ENCODE measurements at places on chromosomes 13 and 19.

DNA sequence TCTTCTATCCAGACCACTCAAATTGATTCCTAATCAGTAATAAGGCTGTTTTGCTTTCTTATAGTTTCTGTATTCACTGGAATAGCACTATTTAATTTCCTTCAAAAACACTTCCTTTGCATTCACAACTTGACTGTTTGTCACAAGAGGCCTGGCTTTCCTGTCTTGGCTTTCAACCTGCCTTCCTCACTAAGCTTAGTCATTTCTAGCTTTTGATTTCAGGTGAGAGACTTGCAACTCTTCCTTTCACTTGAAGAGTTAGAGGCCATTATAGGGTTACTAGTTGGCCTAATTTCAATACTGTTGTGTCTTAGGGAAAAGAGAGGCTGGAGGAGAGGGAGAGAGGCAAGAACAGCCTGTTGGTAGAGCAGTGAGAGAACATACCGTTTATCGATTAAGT lies 47.0 kb downstream of the SACS start:
- no peak for DNase-seq

DNA sequence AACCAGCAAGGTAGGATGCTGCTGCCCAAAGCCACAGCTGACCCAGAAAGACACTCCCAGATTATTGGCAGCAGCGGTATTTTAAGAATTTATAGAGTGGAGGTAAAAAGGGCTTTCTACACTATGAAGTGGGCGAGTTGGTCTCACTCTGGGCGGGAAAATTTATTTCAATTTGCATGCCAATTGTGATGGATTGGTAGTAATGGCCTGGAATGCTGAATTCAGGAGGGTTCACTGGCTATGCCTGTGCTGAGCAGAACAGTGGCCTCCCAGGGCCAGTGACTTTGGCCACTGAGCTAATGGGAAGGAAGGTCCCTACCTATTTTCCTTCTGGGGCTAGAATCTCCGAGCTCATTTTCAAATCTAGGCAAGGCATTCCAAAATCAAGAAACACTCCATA lies 243.5 kb downstream of the TSHZ3 start:
- no peak for DNase-seq

DNA sequence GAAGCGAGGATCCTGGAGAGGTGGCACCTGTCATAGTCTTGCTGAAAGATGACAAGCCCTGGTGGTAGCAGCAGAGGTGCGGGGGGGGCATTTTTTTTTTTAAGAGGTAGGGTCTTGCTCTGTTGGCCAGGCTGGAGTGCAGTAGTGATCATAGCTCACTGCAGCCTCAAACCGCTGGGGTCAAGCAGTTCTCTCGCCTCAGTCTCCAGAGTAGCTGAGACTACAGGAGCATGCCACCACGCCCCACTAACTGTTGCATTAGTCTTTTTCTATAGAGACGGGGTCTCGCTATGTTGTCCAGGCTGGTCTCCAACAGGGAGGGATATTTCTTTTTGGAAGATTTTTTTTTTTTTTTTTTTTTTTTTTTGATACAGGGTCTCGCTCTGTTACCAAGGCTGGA lies 3.3 kb downstream of the BAX start:
- no peak for DNase-seq

GRCh38 chr13:98033277-98034247 lies 80.1 kb downstream of the IPO5 start:
- DNase-seq = no peak

DNA sequence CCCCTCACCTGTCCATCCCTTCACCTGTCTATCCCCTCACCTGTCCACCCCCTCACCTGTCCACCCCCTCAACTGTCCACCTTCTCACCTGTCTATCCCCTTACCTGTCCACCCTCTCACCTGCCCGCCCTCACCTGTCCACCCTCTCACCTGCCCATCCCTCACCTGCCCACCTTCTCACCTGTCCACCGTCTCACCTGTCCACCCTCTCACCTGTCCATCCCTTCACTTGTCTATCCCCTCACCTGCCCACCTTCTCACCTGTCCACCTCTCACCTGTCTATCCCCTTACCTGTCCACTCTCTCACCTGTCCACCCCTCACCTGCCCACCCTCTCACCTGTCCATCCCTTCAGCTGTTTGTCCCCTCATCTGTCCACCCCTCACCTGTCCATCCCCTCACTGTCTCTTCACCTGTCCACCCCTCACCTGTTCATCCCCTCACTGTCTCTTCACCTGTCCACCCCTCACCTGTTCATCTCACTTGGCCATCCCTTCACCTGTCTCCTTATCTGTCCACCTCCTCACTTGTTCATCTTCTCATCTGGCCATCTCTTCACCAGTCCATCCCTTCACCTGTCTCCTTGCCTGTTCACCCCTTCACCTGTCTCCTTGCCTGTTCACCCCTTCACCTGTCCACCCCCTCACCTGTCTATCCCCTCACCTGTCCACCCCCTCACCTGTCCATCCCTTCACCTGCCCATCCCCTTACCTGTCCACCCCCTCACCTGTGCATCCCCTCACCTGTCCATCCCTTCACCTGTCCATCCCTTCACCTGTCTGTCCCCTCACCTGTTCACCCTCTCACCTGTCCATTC lies 12.7 kb upstream of the KANK2 start:
- DNase-seq = no peak

DNA sequence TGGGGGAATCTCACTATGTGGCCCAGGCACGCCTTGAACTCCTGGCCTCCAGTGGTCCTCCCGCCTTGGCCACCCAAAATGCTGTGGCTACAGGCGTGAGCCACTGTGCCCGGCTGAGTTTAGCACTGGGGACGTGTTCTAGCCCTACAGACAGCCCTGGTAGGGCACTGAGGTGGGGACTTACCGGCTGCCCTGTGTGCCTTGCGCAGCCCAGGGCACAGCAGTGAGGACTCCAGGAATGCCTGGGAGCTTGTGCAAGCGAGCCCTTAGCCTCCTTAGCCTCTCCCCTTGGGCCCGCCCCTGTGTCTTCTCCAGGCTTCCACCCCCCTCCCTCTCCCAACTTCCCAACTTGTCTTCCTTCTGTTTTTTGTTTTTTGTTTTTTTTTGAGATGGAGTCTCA lies 21.0 kb downstream of the CCNE1 start:
- DNase-seq = no peak

DNA sequence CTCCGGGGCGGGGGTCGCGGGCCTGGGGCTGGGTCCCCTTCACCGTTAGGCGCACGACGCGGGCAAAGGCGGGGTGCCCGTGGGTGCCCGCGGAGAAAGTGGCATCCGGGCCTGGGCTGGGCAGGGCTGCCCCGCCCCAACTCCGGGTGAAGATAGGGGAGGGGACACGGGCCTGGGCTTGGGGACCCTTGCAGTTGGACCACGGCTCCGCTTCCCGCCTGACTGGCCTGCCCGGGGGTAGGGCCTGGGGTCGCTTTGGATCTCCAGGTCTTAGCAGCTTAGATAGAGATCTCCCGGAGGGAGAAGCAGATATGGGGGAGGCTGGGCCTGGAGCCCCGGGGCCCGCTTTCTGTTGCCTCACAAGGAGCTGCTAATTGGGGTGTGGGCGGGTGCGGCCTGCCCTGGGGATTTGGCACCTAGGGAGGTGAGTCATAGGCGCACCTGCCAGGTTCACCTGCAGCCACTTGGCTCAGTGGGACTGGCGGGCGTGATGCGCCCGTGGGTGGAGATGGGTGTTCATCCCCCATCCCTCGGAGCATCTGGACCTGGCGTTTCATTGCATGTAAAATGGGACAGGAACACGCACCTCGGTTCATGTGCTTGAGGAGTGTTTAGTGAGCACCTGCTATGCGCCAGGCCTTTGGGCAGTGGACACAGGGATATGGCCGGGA lies 585 bp downstream of the MAP1S start:
- no peak for DNase-seq

GRCh38 chr13:70769817-70770216 lies 661.6 kb upstream of the KLHL1 start:
- no peak for DNase-seq

DNA sequence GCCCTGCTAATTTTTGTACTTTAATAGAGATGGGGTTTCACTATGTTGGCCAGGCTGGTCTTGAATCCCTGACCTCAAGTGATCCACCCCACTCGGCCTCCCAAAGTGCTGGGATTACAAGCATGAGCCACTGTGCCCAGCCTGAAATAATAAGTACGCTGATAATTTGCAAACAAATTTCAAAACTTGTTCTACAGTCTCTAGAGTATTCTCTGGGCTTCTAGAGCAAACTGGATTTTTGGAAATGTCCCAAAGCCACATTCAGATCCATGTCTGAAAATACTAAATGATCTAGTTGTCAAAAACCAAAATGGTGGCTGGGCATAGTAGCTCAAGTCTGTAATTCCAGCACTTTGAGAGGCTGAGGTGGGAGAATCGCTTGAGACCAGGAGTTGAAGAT lies 39.9 kb upstream of the PSPC1 start:
- no peak for DNase-seq

DNA sequence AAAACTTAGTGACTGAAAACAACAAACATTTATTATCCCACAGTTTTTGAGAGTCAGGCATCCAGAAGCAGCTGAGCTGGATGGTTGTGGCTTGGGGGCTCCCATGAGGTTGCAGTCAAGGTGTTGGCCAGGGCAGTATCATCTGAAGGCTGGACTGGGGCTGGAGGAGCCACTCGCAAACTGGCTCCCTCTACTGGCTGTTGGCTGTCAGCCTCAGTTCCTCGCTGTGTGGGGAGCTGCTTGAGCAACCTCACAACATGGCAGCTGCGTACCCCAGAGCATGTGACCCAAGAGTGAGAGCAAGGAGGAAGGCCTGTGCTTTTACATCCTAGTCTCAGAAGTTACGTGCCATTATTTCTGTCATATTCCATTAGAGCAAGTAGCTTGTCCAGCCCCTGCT lies 9.7 kb downstream of the YJU2 start:
- no peak for DNase-seq

- no peak for DNase-seq
Observed at GRCh38 chr13:25267715-25268114, 19.6 kb downstream of the MTMR6 start.

DNA sequence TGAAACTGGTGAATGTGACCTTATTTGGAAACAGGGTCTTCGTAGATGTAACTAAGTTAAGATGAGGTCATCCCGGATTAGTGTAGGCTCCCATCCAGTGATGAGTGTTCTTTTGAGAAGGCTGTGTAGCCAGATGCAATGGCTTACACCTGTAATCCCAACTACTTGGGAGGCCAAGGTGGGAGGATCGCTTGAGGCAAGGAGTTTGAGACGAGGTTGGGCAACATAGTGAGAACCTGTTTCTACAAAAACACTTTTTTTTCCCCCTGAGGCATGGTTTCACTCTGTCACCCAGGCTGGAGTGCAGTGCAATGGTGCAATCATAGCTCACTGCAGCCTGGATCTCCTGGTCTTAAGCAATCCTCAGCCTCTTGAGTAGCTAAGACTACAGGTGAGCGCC lies 36.4 kb downstream of the FBN3 start:
- no peak for DNase-seq

- no peak for DNase-seq
Observed at GRCh38 chr19:24078680-24079079, 8.3 kb upstream of the ZNF254 start.

DNA sequence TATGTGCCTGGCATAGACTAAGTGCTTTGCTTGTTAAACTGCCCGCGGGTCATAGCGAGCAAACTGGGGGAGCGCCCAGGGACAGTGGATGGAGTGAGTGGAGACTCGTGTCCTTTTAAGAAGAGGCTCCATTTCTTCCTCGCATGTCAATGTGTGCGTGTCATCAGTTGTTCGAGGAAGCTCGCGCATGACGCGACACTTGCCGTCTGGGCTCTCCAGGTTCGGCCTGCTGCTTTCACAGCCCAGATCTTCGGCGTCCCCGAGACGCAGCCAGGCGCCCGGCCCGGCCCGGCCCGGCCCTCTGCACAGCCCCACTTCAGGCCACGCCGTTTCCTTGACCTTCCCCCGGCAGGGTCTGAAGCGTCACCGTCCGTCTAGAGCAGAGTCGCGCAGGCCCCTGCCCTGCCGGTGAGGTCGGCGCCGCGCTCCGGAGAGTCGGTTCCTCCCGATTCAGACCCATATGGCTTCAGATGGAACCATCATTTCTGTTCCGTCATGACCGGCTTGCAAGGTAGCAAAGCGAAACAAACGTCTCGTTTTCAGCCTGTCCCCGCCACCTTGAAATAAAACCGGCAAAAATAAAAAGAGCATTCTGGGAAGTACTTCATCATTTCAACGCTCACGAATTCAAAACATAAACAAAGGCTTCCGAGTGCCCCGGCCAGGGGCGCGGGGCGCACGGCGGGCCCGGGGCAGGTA lies 599 bp upstream of the ARHGEF7 start:
- no peak for DNase-seq

DNA sequence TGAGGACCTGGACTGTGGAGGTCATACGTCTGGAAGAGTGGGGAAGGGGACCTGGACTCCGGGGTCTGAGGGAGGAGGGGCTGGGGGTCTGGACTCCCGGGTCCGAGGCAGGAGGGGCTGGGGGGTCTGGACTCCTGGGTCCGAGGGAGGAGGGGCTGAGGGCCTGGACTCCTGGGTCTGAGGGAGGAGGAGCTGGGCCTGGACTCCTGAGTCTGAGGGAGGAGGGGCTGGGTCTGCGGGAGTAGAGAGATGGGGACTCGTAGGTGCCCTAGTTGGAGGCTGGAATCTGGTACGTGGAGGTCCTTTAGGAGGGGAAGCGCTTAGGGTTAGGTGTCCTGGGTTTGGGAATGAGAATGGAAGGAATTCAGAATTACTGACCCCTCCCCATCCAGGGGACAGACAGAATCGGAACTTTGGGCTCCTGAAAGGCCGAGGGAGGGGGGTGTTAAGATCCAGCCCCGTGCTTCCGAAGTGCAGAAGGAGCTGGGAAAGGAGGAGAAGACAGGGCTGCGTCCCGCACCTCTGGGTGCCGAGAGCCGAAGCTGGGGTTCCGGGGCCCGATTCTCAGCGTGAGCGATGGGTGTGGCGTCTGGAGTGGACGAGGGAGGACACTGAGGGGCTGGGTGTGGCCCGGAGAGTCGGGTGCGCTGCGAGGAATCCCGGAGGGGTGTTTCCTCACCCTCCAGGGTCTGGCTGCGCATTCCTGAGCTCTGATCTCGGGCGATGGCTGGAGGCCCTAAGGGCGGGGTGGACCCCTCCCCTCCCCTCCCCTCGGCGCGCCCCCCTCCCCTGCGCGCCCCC lies 608 bp downstream of the MYADM start:
- no peak for DNase-seq

DNA sequence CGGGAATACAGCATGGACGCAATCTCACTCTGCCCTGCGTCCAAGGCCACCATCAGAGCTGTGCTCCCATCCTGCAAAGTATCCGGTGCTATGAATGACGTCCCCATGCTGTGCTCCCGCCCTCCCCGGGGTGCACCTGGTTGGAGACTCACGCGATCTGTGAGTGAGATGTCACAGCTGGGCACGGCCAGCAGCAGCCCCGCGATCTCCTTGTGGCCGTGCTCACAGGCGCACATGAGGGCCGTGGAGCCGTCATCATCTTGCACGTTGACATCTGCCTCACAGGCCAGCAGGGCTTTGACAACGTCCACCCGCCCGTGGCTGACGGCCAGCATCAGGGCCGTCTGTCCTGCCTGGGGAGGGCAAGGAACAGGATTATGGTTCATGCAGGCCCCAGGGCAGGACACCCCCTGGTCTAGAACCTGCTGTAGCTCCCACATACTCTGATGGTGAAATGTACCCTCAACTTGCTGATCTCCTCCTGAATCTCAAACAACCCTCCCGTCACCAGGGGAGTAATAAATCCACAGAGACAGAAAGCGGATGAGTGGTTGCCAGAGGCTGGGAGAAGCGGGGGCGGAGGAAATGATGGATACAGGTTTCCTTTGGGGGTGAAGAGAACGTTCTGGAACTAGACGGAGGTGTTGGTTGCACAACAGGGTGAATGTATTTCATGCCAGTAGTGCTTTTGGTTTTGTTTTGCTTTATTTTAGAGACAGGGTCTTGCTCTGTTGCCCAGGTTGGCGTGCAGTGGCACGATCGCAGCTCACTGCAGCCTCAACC lies 14.5 kb upstream of the SPC24 start:
- DNase-seq = no peak

- DNase-seq = no peak
Observed at GRCh38 chr13:78065141-78065540, 146.5 kb upstream of the EDNRB start.

GRCh38 chr13:46278474-46278873 lies 66.7 kb downstream of the LRRC63 start:
- DNase-seq = no peak
